Activated T-helper 9 cell treated with anti-CD3 and anti-CD28 coated beads, Interleukin-2, amount 50 U/mL, for 16 hours (primary cell): ENCODE measurements at places on chromosomes 12 and 14.

DNA sequence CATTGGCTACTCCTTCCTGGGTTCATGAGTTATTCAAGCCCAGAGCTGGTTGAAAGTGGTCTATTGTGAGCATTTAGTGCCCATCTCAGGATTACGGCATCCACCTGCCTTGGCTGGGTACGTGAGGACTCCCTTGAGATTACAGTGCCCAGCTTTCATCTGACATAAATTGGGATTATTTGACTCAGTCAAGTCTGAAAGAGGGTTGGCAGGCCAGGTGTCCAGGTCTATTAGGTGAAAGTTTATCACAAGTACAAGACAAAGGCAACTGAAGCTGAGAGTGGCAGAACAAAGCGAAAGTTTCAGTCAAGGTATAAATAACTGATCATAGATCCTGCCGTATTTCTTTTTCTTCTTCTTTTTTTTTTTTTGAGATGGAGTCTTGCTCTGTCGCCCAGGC, 84.6 kb upstream of the ATF7IP start:
- DNase-seq = no peak

DNA sequence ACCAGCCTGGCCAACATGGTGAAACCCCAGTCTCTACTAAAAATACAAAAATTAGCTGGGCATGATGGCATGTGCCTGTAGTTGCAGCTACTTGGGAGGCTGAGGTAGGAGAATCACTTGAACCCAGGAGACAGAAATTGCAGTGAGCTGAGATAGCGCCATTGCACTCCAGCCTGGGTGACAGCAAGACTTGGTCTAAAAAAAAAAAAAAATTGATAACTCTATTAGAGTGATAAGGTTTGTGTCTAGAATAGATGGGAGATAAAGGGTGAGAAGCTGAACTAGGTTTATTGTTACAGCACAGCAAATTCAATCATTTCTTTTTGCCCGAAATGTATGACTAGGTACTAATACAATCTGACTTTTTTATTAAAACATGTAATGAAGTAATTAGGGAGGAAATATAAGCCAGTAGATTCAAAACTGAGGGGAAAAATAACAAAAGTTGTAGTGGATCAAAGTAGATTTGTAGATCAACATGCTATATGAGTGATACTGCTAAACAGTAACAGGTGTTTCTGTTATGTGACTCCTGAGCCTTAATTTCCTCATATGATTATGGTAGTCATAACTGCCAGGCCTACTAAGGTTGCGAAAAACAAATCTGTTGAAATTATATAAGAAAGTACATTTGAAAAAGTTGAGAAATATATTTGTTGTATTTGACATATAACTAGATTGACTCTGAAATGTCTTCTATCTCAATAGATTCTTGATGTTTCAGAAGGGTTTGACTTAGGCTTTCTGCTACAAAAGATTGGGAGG, 83.6 kb downstream of the WNK1 start:
- no peak for DNase-seq

DNA sequence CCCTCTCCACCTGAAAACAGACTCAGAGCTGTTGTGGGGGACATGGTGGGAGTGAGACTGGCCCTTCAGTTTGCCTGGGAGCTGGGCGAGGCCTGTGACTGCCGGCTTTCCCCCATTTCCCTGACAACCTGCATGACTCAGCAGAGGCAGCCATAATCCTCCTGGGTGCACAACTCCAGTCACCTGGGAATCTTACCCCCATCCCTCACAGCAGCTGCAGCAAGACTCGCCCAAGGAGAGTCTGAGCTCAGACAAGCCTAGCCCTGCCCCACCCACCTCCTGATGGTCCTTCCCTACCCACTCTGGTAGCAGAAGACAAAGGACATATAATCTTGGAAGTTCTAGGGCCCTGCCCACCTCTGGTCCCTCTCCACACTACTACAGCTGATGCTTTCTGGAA, 207.3 kb upstream of the ARID2 start:
- no peak for DNase-seq

- DNase-seq = no peak
These were observed 250.0 kb upstream of the PLEKHG7 start for GRCh38 chr12:92452763-92453162.

- DNase-seq = no peak
These were observed 18.5 kb downstream of the MAP3K12 start for GRCh38 chr12:53480491-53481442.

DNA sequence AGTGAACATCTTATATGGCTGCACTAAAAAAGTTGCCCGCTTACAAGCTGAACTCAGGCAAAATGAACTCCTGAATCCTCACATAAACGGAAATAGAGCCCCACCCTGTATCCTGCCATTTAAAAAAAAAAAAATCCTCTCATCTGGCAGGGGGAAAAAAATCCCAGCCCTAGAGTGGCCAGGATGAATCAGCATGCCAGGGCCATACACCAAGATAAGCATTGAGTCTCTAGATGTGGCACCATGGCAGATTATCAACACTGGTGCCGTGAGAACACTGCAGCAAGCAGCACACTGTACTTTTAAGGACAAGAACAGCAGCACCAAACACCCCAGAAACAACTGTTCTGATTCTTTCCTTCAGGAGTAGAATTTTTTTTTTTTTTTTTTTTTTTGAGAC, 65.5 kb downstream of the RASSF3 start:
- no peak for DNase-seq

- DNase-seq = no peak
These were observed 1110.6 kb downstream of the SLC6A15 start for GRCh38 chr12:83801972-83802371.

GRCh38 chr14:67529947-67530935, 2.8 kb upstream of the PLEKHH1 start:
- DNase-seq = no peak

GRCh38 chr12:47949441-47950341, 13.7 kb upstream of the TMEM106C start:
- DNase-seq = peak; percentile 15

GRCh38 chr12:48000878-48001504, 3.3 kb downstream of the COL2A1 start:
- no peak for DNase-seq

- no peak for DNase-seq
These were observed 5.5 kb downstream of the ZFP36L1 start for GRCh38 chr14:68787092-68787992.

DNA sequence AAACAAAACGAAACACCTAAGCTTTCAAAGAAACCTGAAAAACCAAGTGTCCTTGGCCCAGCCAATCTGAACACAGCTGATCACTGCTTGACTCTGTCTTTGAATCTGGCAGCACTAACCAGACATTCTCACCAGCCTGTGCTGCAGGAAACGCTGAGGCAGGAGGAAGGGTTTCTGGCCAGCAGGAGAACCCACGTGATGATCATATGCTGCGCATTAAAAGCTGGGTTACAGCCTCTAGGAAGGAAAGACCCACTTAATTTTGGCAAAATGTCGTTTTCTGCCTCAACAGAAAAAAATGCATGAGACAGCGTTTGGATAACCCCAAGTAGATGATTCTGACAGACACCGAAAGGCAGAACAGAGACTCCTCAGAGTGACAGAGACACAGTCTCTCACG, 9.8 kb downstream of the APPL2 start:
- DNase-seq = no peak

- no peak for DNase-seq
These were observed 307.4 kb downstream of the TMTC2 start for GRCh38 chr12:82994117-82994516.

- DNase-seq = no peak
These were observed 19.8 kb downstream of the ZBTB42 start for GRCh38 chr14:104820669-104821228.

- DNase-seq = no peak
These were observed 36.5 kb downstream of the FBXO33 start for GRCh38 chr14:39395555-39396254.

DNA sequence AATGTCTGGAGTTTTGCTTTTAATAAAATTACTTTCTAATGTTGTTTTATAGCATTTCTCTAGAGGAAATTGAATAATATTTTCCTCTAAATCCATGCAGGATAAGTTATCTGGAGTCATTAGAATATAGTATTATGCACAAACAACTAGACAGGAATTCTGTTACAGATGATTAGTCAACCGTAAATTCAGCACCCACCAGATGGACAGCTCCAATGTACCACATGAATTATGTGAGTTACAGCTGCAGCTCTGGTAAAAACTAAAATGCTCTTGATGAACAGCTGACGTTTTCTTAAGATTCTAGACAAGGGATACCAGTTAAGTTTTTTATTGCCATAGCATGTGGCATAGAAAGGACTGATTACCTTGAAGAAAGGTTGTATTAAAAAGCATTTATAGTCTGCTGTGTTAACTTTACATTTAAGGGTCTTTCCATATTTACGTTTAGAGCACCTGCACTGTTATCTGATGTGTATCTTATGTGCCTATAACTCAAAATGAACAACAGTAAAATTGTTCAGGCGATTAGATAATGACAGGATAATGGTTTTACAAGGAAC, 321.4 kb upstream of the LRFN5 start:
- no peak for DNase-seq

- no peak for DNase-seq
These were observed 56.7 kb upstream of the BICD1 start for GRCh38 chr12:32049956-32050355.
